ENCODE measurements at places on chromosomes 6 and 20.

DNA sequence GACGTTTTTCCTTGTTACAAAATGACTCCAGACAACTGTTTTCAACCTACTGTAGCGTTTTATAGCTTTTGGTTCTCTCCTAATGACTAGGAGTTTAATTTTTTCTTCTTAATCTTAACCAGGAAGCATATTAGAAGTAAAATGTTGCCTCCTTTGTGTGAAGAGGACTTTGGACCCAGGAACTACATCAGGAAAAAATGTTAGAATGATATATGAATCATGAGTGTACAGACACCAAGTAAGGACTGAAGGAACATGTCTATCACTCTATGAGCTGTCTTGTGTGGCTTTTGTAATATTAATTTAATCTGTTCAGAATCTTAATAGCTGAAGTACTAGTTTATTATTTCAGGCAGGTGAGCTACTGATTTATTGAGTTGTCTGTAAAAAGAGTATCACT is 71.0 kb upstream of the MARCKS start:
- DNase-seq = no peak

DNA sequence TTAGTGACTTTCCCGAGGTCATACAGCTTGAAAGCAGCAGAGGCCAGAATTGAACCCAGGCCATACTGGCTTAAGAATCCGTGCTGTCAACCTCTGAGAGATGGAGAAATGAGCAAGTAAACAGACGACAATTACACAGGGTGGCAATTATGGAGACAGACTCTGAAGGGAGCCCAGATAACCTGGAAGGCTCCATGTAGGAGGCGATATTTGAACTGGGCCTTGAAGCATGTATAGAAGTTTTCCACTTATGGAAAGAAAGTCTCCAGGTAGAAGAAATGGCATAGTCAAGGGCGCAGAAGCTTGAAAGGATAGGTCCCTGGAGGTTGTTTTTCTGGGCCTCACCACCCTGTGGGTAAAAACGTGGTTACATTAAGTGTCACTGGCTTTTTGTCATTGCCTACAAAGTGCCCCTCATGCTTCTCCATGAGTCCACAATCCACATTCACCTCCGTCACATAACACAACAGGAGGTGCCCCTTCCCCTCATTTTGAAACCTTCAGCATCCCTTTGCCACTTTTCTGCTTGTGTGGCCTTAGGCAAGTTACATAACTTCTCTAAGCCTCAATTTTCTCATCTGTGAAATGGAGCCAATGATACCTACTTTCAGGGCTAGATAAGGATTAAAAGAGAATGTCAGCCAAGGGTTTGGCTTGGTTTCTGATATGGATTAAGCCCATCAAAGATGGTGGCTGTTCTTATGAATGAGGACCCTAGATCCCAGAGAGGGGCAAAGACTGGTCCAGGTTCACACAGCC is 5.9 kb upstream of the BPI start:
- DNase-seq = no peak

DNA sequence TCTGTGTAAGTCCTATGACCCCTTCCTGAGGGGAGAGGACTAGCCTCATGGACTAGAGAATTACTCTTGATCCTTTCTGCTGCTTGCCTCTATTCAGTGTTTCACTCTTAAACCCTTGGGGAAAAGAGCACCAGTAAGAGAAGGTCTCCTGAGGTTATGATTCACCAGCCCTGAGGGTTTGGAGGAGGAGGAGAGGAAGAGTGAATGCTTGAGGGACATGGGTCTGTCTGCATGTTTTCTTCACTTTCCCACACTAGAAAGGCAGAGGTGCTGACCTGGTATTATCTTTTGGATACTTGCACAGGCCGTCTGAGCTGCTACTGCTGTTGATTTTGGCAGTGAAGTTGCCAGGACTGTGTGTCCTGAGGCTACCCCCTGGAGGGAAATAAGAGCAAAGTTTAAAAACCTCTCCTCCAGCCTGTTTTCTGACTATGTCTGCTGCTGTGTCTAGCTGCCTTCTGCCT is 78.3 kb downstream of the CD109 start:
- no peak for DNase-seq

DNA sequence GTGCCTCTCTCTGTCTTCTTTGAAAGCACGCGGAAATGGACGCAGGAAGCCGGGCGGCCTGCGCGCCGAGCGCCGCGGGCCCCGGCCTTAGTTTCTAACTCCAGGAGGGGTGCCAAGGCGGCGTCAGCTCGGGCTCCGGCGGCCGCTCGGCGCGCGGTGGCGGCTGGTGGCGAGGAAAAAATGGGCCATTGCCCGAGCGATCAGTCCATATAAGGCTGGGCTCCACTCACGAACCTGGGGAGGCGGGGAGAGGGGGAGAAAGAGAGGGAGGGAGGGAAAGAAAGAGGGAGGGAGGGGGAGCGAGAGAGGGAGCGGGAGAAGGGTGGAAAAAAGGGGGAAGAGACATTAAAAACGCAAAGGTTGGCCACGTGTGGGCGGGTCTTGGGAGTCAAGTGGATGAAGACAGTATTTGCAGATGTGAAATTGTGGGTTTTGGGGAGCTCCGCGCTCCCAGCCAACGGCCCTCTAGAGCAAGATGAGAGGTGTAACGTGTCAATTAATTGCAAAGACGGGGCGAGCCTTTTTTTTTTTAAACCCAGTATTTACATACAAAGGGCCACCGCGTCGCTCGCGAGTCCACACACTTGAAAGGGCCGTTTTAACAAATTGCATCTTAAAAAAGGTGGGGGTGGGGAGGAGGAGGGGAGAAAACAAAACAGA is at the start of gene NKX2-2:
Gene NKX2-2, minus strand, starts transcription at position 184 of the 660 bp plus-strand sequence. CDS start 395 bp downstream, outside the sequence.
- no peak for DNase-seq

DNA sequence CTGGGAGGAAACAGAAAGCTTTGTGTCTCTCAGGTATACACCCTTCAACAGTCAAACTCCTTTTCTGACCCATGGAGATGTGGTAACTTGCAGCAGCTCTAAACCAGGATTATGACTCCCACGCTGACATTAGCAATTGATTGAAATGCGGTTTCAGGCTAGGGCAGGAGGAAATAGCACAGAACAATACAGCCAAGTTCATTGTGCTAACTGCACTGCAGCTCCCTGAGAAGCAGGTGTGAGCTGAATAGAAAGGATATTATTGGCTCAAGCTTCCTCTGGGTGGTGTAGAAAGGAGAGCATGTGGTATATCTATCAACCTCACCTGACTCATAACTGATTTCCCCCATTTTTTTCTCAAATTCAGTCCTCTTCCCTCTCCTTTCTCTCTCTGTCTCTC is 612.3 kb upstream of the BTBD3 start:
- no peak for DNase-seq

GRCh38 chr6:14707971-14708465 is 537.9 kb upstream of the JARID2 start:
- DNase-seq = no peak

DNA sequence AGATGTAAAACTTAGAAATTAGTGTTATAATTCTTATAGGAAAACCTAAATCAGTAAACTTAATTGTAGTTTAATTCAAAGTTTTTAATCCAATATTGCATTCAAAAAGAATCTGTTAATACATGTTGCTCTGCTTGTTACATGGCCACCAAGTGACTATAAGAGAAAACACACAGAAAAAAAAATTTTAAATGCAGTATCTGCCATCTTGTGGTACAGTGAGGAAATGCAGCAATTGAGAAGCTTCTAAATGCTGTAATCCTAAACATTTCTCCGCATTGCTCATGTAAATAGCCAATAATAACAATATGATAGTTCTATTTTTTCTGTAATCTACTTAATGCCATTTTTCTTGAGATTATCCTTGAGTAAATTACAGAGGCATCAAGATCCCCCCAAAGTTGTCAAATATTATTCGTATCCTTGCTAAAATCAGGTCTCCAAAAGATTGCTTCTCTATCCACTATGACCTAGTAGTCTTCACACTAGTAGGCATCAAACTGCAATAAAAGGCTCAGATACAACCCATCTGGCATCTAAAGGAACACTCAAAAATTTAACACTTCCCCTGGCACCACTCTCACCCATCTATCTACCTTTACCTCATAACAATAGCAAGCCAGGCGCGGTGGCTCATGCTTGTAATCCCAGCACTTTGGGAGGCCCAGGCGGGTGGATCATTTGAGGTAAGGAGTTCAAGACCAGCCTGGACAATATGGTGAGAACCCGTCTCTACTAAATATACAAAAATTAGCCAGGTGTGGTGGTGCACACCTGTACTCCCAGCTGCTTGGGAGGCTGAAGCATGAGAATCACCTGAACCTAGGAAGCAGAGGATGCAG is 34.6 kb downstream of the HDAC2 start:
- peak; percentile 80 for DNase-seq

- DNase-seq = no peak
Measured at GRCh38 chr6:68701159-68701558, 66.1 kb downstream of the ADGRB3 start.

GRCh38 chr20:59481067-59481466 is 123.3 kb upstream of the PHACTR3 start:
- no peak for DNase-seq

DNA sequence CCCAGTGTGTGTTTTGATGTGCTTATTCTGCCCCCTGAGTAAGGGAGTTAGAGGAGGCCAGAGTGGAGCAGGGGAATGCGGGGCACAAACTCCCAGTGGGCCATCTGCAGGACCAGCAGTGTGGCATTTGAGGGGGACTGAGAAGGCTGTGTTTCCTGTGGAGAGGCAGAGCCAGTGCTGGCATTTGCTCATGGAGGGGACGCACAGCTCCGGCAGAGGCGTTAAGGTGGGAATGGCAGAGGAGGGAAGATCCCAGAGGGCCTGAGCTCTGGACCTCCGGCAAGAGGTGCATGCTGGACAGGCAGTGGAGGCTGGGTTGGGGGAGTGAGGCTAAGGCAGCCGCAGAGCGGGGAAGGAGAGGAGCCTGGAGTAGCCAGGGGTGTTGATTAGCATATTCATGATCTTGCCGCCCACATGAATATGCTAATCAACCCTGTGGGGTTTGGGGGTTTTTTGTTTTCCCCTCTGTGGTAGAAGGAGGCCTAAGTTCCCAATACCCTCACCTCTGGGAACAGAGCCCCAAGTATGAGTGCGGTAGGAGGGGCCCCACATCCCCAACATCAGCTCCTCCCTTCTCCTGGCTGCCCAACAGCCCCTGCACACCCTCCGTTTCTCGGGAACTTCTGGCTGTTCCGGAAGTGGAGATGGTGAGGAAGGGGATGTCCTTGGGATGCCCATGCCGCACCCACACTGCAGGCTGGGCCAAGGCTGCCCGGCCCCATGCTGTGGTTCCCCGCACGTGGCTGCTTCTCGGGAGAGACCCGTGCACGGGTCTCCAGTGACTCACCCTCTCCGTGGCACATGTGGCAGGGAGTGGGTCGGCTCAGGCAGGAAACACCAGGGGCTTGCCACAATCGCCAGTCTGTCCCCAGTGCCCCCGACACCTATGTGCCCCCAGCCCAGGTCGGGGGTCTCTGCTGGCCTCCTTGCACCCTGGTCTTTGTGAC is 33.8 kb downstream of the DLGAP4 start:
- no peak for DNase-seq

GRCh38 chr20:50987493-50988210 is 29.0 kb downstream of the MOCS3 start:
- peak; percentile 78 for DNase-seq

DNA sequence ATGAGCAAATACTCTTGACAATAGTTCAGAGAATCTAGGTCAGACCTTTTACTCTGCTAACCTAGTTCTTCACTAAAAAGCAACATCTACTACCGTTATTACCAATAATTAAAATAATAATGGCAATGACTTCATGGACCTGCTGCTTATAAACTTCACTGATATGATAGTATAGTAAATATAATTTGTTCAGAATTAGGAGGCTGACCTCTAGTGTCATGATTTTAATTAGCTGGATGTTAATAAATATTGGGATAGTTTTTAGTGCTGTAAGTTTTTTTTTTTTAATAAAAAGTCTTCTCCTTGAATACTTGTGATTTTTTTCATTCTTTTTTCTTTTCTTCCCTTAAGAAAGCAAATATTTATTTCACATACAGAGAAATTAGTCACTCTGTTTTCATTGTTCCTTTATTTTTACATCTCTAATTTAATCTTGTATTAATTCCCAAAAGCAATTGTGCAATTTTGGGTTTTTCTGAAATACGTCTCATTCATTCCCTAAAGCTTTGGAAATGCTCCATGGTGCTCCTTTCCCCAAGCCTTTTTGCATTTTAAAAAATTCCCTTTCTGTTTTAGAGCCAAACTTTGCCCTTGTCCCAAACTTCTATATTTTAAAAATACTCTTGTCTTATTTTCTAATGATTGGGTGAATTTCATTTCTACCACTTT is 46.6 kb upstream of the UST start:
- DNase-seq = no peak

DNA sequence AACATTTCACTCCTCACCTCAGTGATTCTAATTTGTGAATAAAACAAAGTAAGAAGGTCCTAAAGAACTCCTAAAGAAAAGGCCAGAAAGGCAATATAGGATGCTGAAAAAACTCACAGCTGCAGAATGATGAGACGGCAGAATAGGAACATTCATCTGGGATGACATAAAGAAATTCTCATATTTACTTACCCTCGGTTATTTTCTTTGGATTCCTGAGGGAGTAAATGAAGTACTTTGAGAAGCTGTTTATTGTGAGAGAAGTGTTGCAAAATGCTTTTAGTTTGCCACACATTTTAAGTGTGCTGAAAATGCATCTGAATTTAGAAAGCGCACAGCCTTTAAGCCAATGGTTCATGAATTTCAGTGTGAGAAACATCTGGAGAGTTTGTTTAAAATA is 35.7 kb upstream of the RBL1 start:
- DNase-seq = no peak

DNA sequence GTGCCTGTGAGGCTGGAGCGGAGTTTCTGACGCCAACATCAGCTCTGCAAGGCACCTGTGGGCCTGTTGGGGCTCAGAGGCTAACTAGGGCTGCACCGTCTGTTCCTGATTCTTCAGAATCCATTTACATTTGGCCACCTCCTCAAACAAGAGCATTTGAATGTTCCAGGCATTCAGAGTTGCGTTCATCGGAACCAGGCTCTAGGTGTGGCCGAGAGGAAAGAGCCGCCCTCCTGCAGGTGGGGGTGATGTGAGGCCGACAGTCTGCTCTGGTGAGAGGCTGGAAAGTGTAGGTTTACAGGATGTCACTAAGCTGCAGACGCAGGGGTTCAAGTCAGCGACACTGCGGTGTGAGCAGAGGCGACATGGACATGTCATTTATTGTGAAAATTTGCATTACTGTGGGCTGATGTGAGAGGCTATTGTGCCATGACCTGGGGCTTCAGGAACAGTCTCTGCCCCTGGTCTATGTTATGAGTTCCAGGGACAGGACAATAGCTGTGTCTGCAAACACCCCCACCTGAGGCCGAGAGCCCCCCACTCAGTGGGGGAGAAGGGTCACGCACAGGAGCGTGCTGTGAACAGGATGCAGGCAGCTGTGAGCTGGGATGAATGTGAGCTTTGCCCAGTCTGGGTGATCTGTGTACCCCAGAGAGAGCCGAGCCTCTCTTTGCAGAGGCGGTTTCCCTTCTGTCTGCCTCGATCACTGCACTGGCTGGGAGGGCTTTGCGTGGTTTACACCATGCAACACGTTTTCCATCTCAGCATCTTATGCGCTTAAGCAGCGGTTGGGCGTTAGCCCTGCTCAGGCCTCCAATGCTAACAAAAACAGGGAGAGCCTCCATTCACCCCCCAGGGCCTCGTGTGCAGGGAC is 21.1 kb downstream of the SLCO4A1 start:
- no peak for DNase-seq

- no peak for DNase-seq
Measured at GRCh38 chr6:73121421-73121993, 103.8 kb downstream of the KHDC1L start.

All from hematopoietic multipotent progenitor cell treated with erythropoietin and hydrocortisone succinate and interleukin-3 and kit ligand, for 8 days (in vitro differentiated cells).